ENCODE measurements at places on chromosomes 6 and 20.

GRCh38 chr6:20715135-20715806 lies 181.0 kb downstream of the CDKAL1 start:
- DNase-seq: no peak

- DNase-seq: no peak
These were observed 21.7 kb upstream of the PHACTR2 start for GRCh38 chr6:143656026-143656425.

- no peak for DNase-seq
These were observed 29.8 kb downstream of the FAM83B start for GRCh38 chr6:54876365-54876764.

DNA sequence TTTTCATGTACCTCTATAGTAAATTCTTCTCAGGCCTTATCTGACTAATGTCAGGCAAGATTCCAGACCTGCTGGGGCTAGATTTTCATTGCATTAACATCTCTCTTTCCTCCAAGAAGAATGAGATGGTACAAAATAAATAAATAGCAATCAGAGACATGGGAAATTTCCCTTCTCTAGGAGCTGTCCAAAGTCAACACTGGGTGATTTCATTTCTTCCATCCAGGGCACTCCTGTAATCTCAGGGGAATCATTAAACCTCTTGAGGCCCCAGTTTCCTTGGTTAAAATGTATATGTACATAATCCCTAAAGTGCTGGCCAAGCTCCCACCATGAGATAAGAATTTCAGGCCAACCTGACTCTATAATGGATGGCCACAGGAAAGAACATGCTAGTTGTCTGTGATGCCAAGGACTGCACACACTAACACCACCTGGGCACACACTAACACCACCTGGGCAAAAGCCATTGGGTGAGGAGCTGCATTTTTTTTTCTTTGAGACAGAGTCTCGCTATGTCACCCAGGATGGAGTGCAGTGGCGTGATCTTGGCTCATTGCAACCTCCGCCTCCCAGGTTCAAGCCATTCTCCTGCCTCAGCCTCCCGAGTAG lies 912 bp downstream of the IL17F start:
- no peak for DNase-seq

- no peak for DNase-seq
These were observed 4.7 kb downstream of the ZBTB24 start for GRCh38 chr6:109478222-109478805.

DNA sequence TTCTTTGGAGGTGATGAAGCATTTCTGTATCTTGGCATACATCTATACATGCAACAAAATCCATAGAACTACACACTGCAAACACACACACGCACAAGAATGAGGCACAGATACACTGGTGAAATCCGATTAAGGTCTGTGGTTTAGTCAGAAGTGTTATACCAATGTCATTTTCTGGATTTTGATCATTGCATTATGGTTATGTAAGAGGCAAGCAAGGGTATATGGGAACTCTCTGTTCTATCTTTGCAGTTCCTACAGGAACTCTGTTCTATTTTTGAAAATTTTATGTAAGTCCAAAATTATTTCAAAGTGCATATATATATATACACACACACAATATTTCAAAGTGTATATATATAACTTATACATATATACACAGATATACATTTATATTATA lies 101.7 kb downstream of the SYNDIG1 start:
- no peak for DNase-seq

DNA sequence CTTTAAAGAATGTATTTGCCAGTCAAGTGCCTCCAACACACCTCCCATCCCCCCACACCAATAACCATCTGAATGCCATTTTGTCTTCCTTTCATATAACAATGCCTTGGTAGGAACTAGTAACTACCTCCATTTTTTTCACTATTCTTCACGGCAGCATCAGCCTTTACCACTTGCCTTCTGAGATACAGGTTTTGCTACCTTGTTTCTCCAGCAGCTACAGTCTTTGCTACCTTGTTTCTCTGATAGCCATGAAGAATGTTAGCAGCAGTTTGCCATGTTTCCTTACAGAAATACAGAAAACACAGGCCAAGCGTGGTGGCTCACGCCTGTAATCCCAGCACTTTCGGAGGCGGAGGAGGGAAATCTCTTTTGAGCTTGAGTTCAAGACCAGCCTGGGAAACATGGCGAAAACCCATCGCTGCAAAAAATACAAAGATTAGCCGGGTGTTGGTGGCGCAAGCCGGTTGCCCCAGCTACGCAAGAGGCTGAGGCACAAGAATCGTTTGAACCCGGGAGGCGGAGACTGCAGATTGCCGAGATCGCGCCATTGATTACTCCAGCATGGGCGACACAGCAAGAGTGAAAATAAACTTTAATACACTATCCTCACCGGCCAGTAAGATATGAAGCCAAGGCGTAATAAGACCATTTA lies 100.9 kb downstream of the HFE start:
- peak; percentile 69 for DNase-seq

GRCh38 chr20:64110411-64111068 lies 3.2 kb upstream of the NPBWR2 start:
- DNase-seq: no peak

GRCh38 chr20:37220731-37221130 lies 40.9 kb downstream of the GHRH start:
- no peak for DNase-seq

GRCh38 chr20:11248011-11248409 lies 574.2 kb upstream of the JAG1 start:
- DNase-seq: no peak

DNA sequence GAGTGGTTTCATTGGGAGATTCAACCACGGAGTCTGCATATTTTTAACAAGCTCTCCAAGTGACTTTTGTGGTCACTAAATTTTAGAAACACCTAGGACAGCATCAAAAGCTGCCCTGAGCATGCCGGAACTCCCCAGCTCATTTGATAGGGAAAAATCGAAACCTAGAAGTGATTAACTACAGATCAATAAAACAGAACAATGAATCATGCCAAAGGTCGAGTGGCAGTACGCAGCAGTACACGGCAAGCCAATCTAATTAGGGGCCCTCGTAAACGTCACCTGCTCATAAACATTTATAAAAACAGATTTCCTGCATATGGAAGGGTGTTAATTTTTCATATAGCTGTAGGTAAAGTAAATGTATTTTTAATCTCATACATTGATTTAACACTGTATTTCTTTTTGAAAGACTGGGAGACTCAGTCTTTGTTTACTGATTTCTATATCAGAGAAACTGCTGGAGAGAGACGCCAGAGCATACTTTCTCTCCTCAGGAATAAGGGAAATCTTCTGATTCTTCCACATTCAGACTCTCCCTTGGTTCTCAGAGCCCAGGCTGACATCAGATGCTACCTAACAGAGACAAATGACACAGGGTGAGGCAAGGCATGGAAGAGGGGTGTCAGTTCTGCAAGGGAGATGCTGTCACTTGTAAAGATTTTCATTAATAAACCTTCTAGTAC lies 232.5 kb downstream of the PTPRT start:
- no peak for DNase-seq

GRCh38 chr6:139882977-139883728 lies 508.7 kb upstream of the CITED2 start:
- no peak for DNase-seq

DNA sequence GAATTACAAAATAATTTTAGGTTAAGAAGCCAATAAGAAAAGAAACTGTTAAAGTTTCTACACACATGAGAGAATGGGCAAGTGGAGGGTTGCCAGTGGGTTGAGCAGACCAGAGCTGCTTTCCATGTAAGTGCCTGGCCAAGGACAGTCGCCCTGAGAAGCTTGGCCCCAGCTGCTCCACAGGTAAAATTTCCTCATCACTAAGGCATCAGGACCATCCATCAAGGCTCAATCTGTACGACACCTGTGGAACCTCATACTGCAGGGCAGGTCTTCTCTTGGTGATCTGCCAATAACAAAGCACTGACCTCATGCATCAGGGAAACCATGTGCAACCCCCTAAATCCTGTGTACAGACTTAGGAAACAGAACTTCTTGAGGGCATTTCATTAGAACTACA lies 115.4 kb downstream of the INSM1 start:
- DNase-seq: no peak

DNA sequence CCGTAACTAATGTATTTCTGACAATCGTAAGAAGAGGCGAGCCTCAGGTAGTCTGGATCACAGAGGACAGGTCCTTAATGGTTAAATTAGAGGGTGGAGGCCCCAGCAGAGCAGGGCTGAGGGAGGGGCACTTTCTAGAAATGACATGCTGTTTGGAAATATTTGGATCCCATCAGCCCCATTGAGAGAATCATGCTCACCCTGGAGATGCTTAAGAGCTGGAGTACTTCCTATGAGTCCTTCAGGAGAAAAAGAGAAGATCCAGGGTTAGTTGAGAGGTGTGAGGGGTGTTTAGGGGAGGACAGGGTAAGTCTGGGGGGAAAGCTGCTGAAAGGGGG lies 123.0 kb downstream of the TCP11 start:
- no peak for DNase-seq

- no peak for DNase-seq
These were observed 425.1 kb downstream of the UTRN start for GRCh38 chr6:144710207-144710606.

GRCh38 chr20:44773070-44773829 lies 27.6 kb downstream of the KCNK15 start:
- DNase-seq: no peak

DNA sequence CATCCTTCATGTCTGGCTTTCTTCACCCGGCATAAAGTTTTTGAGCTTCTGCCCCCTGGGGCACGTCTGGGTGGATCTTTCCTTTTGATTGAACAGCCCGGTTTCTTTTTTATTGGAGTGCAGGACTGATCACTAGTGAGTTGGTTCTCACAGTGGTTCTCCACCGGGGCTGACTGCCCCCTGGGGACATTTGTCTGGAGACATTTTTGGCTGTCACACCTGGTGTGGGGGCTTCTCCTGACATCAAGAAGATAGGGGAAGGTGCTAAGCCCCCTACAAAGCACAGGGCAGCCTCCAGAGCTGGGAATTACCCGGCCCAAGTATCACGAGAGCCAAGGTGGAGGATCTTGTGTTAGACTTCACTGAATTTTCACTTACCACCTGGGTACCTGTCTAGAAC lies 25.7 kb upstream of the IRF4 start:
- no peak for DNase-seq

GRCh38 chr6:77425671-77426070 lies 37.6 kb downstream of the HTR1B start:
- DNase-seq: no peak

- no peak for DNase-seq
These were observed 571.0 kb downstream of the RNF144B start for GRCh38 chr6:18958146-18958545.

DNA sequence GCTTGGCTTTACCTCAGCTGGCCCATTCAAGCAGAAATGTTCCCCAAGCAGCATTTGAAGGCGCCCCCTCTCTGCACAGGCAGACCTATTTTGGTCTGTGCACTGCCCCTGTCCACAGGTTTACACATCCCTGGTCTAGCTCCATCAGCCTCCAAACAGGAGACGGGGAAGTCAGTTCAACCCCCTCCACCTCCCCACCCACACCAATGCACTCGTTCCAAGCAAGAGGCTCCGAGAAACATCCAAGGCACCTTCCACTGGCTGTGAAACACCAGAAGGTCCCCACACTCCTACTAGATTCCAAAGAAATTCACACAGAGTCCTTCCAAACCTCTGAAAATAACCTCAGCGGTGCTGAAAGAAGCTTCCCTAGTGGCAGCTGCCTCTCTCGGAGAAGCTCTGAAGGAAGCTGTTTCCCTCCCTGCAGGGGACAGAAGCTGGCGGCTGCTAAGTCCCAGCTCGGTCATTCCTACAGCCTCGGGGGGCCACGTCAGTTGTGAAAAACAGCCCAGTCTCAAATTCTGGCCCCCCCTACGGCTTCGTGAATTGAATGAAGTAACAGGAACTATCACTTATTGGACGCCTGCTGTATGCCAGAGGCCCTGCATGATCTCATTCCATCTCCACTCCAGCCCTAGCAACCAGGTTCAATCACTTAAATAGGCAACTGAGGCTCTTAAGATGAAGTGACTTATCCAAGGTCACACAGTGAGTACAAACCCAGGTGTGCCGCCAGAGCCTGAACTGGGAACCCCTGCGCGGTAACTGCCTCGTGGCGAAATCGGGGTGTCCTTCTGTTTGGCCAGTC lies 815 bp downstream of the SPATA2 start:
- no peak for DNase-seq

DNA sequence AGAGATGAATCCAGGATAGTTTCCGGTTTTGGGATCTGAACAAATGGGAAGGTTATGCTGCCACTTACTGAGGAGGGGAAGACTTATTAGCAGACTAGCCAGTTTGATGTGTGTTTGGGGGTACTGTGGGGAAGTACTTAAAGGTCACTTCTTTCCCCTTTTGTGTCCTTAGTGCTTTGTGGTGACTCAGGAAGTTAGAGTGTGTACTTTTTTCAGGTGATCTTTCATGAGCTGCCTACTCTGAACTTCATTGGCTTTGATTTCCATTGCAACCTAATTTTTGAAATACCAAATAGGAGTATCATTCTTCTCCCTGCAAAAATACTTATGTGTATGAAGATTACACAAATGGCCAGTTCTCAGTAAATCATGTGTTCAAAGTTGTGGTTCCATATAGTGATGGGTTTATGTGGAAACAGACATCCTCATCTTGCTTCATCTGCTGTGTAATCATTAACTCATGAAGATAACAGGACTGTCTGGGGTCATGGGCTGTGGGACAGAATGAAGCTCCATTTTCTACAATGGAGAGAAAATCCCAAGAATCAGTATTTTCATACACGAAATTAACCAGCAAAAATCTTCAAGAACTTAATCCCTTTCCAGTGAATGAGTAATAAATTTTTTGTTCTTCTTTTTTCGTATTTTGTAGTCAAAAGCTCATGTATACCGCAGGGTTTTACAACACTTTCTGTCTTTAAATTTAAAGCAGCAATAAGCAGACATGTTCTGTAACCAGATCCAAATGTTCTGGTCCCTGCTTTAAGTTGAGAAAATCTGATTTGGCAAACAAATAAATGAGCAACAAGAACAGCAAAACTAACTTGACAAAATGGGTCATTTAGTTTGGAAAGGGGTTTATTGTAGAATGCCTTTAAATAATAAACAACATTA lies 272.2 kb upstream of the FLRT3 start:
- DNase-seq: no peak

DNA sequence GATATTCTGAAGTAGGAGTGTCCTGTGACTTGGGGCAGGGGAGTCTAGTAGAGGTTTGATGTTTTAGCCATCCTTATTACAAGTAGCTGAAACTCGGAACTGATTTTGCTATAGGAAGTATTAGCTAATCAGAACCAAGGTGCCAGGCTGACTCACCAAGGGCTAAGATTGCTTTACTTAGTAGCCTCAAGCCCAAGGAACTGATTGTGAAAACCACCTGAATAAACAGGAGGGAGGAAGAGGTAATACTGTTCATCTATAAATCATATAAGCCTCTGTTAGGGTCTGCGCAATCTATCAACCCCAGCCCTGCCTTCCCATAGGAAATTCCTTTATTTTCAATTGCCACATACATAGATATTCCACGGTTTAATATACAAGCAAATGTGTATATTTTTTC lies 54.4 kb downstream of the GNAS start:
- DNase-seq: no peak

- DNase-seq: no peak
These were observed 148.6 kb upstream of the MAN1A1 start for GRCh38 chr6:119497988-119498727.

DNA sequence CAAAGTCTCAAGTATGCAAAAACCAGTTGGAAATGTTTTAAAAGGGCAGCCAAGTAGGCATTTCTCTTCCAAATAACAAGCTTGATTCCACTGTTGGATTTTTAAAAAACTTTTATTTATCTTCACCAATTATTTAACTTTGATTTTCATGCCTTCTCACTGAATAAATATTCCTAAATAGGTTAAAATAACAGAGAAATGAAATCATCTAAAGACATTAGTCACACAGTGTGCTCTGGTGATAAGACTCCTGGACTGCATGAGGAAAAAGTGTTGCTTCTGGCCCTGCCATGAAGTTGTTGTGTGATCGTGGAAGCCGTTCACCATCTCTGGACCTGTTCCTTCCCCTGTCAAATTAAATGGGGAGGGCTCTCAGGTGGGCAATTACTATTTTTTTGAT lies 33.8 kb upstream of the IGF2R start:
- DNase-seq: no peak
